ENCODE measurements at places on chromosomes 1 and 21.
A peak's percentile ranks its signal among the peaks of the same experiment; 100 is the strongest.

DNA sequence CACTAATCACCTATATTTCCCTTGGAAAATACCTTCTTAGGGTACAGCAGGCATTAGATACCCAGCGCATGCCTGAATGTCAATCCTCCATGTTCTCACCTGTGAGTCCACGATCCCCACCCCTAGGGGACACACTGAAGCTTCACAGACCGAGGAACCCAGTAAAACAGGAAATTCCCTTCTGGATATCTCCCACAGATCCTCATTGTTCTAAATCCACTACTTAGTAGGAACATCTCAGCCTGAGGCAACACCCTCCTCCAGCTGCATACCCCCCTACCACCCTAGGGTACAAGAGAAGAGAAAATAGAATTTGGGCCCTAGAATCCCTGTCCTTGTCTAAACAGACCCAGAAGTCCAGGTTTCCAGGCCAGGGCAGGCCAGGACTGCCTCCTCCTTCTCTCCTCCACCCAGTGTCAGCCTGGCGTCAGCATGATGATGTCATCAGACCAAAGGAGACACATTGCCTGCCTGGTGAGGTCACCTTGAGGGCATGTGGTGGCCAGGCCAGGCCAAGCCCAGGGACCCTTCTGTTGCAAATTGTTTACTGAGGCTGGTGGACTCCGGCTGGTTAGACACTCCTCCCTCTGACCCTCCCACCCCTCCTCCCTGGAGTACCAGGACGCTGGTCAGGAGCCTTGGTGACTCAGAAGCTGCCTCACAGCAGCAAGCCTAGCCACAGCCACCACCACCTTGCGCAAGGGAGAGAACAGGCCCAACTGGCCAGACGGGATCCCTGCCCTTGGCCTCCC, 6.2 kb downstream of the NECTIN4 start:
- no peak for DNase-seq

GRCh38 chr1:36522021-36522420, 39.3 kb upstream of the CSF3R start:
- DNase-seq = no peak

GRCh38 chr1:1599030-1599934, 653 bp downstream of the FNDC10 start:
- no peak for DNase-seq

DNA sequence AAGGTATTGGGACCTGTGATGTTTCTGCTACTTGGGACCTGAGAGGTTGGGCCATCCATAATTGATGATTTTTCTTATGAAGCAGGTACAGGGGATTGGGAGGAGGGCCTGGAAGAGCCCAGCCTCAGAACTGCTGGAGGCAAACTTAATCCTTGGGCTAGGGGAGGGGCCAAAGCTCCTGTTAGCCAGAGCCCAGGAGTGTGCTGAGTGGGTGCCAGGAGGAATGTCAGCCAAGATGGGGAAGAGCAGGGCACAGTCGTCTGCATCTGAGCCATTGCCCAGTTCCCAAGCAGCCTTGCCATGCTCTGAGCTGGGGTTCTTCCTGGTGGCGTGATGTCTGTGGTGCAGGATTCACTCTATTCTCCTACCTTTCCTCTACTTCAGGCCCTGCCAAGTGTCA, 5.8 kb downstream of the MAPKAPK2 start:
- no peak for DNase-seq

DNA sequence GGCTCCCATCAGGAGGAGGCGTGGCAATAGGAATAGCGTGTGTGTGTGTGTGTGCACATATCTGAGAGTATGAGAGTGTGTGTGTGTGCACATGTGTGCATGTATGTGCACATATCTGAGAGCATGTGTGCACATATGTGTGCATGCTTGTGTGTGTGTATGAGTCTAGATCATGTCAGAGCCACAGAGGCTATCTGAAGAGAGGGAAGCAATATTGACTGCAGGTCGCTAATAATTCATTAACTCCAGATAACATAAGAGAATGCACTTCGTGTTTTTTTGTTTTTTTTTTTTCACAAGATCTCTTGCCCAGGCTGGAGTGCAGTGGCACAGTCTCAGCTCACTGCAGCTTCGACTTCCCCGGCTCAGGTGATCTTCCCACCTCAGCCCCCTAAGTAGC, 4.7 kb upstream of the SLC45A1 start:
- DNase-seq = no peak

- no peak for DNase-seq
These were observed 27.7 kb upstream of the SPOCD1 start for GRCh38 chr1:31843506-31843905.

DNA sequence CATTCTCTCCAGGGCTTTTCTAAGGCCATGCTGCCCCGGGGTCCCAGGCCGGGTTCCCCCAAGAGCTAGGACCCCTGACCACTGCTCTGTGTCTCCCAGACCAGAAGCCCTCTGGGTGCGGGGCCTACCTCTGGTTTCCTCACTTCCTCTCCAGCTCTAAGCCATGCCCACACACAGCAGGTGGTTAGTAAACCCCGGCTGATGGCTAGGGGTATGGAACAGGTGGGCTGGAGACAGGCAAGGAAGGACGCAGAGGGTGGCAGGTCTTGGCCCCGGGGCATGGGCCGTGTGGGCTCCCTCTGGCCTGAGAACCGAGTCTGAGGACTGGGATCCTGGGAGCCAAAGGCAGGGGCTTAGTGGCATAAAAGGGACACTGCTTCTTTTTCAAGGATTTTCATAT, 15.9 kb upstream of the PLCH2 start:
- no peak for DNase-seq

DNA sequence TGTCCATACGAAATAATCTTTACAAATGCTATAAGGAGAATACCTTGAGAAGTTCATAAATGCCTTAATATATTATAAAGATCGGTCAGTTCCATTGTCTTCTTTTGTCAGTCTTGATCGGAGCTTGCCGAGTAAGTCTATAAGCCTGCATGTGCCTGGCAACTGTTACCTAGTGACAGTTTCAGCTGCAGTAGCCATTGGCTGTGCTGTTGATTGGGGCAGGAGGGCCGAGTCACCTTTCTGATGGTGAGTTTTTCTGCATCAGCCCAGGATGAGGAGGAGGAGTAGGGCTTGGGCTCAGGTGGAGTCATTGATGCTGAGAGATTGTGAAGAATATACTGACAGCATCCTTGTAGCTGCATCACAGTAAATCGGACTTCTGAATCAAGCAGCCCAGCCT, 1.9 kb upstream of the GPR52 start:
- DNase-seq = no peak

GRCh38 chr1:159120317-159120716, 43.8 kb upstream of the AIM2 start:
- DNase-seq = no peak

- DNase-seq = no peak
These were observed 6.1 kb downstream of the CERS2 start for GRCh38 chr1:150968491-150968890.

GRCh38 chr1:4110888-4111287, 210.8 kb upstream of the C1orf174 start:
- DNase-seq = no peak

DNA sequence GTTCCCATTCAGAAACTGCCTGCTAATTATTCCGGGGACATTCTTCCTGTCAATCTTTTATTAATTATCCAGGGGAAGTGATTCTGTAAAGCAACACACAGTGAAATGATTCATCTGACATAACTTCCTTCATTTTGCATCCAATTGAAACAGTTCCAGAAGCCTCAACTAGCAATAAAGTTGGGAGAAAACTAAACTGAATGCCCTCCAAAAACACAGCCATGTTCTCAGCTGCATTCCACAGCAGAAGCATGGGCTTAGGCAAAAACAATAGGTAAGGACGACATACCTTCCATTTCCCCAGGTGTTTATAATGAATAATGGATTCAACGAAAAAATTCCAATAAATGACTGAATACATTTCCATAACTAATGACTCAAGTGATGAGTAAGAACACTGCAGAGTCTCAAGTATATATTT, 36.9 kb upstream of the TARBP1 start:
- no peak for DNase-seq

- DNase-seq = no peak
These were observed 131.7 kb downstream of the PSMG1 start for GRCh38 chr21:39051588-39051949.

- no peak for DNase-seq
These were observed 34.0 kb upstream of the KLHDC7A start for GRCh38 chr1:18446751-18447150.

GRCh38 chr1:14994841-14995437, 158.6 kb upstream of the TMEM51 start:
- DNase-seq = no peak

GRCh38 chr1:115041654-115042053, 12.0 kb downstream of the TSHB start:
- DNase-seq = no peak

DNA sequence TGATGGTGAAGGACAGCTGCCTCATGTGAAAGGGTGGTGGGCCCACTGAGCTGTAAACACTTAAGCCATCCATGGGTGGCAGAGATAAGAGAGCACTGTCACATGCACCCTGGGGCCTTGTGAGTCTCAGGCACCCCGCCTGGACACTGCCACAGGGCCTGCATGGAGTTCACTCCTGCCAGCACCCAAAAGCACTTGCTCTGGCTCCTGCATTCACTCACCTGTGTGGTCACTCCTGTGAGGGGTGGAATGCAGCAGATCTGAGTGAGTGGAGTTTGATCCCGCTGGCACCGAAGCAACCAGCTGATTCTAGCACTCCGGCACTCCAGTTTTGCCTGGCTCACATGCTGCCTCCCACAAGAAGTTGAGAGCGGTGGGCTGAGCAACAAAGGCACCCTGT, 1142.1 kb upstream of the PRMT6 start:
- DNase-seq = no peak

DNA sequence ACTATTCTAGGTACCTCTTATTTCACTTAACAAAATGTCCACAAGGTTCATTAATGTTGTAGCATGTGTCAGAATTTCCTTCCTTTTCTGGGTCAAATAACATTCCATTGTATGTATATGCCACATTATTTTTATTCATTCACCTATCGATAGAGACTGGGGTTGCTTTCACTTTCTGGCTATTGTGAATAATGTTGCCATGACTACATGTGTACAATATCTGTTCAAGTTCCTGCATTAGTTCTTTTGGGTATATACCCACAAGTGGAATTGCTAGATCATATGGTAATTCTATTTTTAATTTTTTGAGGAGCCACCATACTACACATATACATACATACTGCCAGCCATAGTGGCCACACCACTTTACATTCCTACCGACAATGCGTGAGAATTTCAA, 158.4 kb downstream of the ZZZ3 start:
- DNase-seq = no peak

DNA sequence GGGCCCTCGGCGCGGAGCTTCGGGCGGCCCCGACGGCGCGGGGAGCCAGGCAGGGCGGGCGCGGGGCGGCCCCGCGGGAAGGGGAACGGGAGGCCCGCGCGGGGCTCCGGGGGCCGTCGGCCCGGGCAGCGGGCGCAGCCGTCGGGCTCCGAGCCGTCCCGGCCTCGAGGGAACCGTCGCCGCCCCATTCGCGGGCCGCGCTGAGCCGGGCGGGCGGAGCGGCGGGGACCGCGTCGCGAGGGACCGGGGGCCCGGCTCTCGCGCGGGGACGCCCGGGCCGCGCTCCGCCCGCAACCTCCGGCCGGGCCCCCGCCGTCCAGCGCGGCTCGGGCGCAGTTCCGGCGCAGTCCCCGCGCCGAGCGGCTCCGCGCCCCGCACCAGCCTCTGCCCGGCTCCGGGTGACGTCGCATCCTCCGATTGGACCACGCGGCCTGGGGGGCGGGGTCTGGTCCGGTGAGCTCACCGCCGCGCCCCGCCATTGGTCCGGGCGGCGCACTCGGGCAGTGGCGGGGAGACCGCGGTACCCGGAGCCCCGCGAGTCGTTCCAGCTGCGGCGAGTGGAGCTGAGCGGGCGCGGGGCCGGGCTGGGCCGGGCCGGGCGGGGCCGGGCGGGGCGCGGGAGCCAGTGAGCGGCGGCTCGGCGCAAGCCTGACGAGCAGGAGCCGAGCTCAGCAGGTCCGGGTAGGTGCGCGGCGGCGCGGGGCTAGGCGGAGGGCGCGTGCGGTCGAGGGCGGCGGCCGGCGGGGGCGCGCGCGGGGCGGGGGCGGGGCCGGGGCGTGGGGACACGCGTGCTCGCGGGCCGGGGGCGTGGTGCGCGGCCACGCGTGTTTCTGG, 66.7 kb upstream of the VAMP3 start:
- peak; percentile 82 for DNase-seq

DNA sequence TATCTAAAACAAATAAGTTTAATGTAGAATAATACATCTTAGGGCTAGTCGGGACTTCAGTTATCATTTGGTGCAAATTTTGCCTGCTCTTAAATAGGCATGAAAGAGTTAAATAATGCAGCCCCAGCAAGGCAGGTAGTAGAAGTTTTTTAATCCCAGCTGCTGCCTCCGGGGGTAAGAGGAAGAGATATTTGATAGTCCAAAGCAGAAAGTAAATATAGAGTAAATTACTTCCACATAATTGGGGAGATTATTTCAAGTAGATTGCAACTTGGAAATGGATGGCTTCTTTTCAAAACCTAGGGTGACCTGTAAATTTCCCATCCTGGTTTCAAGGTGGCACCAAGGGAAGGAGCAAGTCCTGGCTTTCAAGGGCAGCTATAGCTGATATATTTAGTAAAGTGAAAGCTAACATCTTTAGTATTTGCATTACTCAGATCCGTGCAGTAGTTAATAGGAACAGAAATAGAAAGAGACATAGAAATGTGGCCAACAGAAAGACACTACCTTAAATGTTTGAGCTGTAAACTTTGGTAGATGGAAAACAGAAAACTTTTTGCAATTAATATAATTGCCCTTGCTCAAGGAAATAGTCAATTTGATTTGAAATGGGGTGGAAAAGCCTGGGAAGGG, 109.1 kb downstream of the LMO4 start:
- no peak for DNase-seq

GRCh38 chr1:245546875-245547274, 392.1 kb downstream of the KIF26B start:
- DNase-seq = no peak

DNA sequence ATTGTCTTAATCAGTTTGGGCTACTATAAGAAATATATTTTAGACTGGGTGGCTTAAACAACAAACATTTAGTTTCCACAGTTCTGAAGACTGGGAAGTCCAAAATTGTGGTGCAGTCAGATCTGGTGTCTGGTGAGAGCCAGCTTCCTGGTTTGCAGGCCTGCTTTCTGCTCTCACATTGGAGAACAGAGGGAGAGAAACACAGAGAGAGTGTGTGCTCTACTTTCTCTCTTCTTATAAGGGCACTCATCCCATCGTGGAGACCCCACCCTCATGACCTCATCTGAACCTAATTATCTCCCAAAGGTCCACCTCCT, 4.1 kb downstream of the LEPR start:
- DNase-seq = no peak

DNA sequence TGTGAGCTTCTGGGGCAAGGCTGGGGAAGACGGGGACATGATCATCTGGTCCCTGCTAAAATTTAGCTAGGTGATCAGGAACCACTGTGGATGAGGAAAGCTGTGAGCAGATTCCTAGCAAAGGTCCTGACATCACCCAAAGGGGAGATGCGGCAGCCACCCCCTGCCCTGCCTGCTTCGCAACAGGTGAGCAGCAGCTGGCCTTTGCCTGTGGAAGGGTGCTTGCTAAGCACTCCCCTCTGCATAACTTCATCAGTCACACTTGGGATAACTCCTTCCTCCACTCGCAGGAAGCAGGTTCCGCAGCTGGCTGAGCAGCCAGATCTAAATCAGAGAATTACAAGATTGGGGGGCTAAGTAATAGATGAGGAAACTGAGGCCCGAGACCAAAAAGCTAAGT, 51.2 kb downstream of the KCNN3 start:
- no peak for DNase-seq

All from stimulated activated CD8-positive, alpha-beta memory T cell treated with anti-CD3 and anti-CD28 coated beads, Interleukin-15, amount 100 ng/mL, for 48 hours (primary cell).